ENCODE measurements at places on chromosomes 3 and 15.

GRCh38 chr3:158925021-158925420, 123.2 kb downstream of the MFSD1 start:
- no peak for DNase-seq

GRCh38 chr3:169241991-169242707, 421.4 kb downstream of the MECOM start:
- peak; percentile 45 for DNase-seq

- no peak for DNase-seq
Observed at GRCh38 chr3:158106766-158107471, 699 bp upstream of the SHOX2 start.

DNA sequence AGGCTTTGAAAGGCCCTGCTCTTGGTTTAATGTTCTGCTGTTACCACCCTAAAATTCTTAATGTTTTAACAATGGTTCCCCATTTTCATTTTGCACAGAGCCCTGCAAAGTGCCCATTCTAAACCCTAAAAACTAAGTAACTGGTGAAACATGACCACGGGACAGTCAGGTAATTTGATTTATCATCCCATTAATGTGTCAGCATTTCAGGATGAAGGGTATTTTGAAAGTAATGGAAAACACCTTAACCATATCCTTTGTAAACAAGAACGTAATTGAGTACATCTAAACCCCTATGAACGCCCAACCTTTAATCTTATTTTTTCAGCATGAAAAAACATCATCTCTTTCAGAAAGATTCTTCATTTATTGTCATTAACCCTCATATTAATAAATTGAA, 164.9 kb upstream of the IL12A start:
- no peak for DNase-seq

DNA sequence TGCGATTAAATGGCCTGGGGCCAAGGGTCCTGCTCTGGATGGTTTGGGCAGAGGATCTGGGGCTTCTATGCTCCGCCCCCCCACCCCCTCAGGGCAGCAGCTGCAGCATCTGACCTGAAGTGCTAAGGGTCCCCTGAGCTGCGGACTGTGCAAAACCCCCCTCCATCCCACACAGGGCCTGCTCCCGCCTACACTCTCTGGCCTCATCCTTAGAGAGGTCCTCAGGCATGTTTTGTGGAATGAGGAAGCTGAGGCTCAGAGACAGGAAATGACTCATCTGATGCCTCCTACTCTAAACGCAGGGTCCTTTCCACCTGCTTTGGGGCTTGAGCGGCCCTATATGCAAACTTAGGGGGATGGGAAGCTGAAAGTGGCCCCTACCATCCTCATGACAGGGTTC, 59.5 kb upstream of the CTSH start:
- peak; percentile 46 for DNase-seq

Measured in iPS-NIHi11 (cell line).